ENCODE measurements at places on chromosomes 16 and 17.

DNA sequence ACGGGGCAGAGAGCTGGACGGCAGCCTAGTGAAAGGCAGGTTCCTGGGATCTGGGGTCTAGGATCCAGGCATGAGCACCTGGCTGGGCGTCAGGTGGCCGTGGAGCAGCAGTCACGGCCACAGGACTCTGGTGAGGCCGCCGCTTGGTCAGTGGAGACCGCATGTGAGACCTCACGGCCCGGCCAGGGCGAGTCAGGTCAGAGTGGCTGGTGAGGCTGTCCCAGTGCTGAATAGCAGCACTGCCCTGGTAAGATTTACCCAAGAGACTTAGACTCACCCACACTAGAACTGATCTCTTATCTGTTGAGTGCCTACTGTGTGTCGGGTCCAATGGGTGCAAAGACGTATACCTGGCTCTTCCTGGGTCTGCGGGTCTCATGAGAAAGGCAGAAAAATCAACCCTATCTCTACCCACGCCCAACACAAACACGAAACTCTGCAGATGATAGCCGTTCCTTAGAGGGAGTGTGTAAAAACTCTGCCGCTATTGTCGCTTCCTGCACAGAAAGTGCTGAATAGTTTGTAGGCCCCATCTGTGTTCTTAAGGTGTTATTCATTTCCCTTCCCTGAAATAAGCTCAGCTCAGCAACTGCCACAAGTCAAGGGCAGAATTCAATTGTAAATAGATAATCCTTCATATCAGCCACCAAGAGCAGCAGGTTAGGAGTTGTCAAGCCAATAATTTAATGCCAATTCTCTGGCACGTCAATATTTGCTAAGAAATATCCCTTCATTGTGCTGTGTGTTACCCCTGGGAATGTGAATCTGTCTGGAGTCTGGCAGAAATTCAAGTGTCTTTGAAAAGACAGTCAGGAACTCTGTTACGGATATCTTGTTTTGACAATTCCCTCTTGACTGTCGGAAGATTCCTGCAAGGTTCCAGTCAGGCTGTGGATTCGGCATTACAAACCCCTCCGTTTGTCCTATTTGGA, 240.0 kb downstream of the NTN1 start:
- no peak for DNase-seq

- no peak for DNase-seq
These were observed 7.6 kb downstream of the TBC1D16 start for GRCh38 chr17:80028030-80028429.

DNA sequence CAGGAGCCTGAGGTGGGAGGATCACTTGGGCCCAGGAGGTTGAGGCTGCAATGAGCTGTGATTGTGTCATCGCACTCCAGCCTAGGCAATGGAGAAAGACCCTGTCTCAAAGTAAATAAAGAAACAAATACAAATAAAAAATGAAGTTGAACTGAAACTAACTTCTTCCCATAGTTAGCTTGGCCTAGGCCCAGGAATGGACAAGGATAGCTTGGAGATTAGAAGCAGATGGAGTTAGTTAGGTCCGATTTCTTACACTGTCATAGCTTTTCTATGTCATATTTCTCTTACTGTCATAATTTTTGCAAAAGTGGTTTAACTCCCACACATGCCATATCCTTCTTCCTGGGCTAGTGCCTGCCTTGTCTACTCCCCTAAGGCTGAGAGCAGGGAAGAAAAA, 154.7 kb upstream of the CACNG3 start:
- no peak for DNase-seq

GRCh38 chr16:85139881-85140339, 27.6 kb upstream of the CIBAR2 start:
- no peak for DNase-seq

DNA sequence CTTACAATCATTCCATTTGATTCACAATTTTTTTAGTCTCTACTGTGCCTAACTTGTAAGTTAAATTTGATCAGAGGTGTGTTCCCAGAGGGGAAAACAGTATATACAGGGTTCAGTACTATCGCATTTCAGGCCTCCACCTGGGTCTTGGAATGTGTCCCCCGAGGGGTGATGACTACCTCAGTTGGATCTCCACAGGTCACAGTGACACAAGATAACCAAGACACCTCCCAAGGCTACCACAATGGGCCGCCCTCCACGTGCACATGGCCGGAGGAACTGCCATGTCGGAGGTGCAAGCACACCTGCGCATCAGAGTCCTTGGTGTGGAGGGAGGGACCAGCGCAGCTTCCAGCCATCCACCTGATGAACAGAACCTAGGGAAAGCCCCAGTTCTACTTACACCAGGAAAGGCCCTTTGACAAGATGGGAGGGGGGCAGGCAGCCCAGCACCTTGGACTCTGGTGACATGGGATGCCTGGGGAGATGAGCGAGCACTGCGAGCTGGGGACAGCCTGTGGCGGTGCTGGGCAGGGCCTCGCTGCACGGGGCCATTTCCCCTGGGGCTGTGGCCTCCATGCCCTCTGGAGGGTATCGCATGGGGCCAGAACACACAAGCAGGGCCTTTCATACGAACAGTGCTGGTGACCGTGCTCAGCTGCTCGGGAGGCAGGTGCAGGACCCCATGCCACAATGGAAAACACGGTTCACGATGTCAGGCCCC, 33.9 kb downstream of the PDIA2 start:
- DNase-seq, result no peak

GRCh38 chr16:4190086-4190485, 51.8 kb downstream of the SRL start:
- no peak for DNase-seq

- no peak for DNase-seq
These were observed 355.7 kb downstream of the HAPSTR1 start for GRCh38 chr16:9447195-9447551.

DNA sequence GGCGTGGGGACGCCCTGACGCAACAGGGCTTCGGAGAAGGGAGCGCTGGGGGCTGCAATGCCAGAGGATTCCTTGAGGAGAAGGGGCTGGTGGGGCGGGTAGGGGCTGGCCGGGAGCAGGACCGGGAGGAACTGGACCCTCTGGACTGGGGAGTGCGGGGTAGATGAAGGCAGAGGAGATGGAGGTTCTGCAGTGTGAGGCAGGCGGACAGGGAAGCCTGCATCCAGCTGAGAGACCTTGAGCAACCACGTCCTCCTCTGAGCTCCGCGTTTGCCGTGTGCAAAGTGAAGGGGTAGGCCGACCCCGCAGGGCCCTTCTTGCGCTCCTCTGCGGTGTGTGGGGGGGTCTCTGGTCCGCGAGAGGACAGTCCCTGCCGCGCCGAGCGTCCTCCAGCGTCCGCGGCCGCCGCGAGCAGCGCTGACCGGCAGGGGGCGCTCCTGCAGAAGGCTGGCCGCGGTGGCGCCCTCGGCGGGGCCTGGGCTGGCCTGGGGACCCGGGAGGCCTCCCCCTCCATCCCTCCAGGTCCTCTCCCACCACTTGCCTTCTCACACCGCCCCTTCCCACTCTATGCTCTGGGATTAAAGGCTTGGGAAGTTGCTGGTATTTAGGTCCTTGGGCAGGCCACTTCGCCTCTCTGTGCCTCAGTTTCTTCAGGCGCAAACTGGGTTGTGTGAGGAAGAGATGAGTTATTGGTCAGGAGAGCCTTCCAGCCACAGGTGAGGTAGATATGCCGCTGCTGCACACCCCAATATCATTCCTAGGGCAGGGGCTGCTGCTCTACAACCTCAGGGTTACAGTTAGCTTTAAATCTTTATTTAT, 9.6 kb upstream of the WNT9B start:
- DNase-seq, result no peak

DNA sequence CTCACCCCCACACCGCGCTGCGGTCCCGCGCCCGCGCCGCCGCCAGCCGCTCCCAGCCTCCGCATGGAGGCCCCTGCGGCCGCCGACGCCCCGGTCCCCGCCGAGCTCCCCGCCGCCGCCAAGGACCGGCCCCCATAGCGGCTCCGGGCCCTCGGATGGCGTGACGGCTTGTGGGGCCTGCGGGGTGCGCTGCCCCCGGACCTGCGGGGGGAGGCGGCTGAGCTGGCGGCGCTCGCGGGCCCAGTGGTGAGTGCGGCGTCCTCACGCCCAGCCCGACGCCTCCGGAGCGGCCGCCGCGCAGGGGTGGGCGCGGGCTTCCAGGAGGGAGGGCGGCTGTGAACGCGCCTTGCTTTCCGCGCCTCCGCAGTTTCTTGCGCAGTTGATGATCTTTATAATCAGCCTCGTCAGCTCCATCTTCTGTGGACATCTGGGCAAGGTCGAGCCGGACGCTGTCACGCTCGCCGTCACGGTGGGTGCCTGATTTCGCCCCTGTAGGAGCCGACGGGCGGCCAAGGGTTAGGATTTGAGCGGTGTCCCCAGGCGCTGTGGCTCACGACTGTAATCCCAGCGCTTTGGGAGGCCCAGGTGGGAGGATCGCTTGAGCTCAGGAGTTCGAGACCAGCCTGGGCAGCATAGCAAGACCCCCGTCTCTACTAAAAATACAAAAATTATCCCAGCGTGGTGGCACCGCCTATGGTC, 46.4 kb downstream of the SLC47A1 start:
- DNase-seq, result no peak

DNA sequence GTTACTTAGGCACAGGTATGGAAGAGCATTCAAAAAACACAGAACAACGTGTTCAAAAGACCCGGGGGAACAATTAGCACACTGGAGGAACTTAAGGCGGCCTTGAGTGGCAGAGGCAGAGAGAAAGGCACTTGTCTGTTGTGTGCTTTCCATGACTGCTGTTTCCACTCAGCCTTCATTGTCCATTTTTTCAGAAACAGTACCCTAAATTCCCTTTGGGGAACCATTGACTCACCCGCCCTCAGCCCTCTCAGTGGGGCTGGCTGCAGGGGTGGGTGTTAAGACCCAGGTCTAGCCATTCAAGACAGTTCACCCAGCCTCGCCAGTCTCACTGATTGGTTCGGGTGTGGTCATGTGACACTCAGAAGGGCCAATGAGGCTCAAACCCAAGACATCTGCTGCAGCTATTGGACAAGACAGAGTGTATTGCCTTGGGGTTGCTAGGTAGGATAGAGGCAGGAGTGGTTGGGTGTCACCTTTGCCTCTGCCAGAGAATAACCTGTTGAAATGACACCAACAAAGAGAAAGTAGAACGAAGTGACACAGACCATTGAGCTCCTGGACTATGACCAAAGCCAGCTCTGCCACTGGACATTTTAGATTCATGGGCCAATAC, 19.6 kb upstream of the CEP20 start:
- DNase-seq, result peak; percentile 78
